ENCODE measurements at places on chromosomes 3 and 15.

- no peak for DNase-seq
These were observed 63.9 kb downstream of the NR2E3 start for GRCh38 chr15:71874245-71874644.

DNA sequence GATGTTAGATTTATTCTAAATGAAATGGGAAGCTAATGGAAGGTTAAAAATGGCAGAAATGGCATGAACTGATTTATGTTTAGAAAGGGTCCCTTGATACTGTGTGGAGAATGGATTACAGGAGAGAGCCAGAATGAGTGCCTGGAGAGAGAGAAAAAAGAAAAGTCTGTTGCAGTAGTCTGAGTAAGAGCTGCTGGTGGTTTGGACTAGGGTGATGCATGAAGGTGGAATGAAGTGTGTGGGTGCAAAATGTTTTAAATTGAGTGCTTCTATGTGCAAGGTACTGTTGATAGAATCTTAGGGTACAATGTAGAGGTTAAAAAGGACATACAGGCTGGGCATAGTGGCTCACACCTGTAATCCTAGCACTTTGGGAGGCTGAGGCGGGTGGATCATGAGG is 11.4 kb upstream of the MGA start:
- DNase-seq, result no peak

DNA sequence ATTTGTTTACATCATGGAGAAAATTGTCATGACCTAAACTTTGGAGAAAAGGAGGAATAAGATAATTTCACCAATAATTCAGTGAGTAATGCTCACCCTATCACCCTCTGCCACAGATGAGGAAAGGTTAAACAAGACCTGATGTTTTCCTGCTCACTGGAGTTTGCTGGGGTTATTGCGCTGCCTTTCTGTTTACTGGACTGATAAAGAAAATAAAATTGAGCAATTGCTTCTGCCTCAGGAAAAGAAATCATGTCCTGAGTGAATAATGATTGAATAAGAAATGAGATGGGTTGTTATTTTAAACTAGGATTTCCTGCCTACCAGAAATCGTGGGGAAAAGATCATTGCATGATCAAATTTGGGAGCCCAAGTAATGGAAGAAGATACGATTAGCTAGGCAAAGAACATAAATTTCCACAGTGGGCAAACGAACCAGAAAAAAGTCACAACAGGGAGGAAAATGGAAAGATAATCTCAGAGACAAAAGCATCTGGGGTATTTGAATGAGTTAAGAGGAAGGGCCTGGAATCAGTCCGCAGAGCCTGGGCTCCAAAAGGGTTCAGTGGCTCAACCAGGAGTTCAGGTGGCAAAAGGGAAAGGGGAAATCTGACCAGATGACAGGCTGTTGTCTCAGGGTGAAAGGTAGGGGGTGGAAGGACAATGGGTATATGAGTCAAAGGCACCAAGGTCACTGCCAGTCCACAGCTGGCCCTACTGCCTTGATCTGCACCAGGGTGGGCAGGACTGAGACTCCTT is 146.8 kb downstream of the FAM43A start:
- no peak for DNase-seq

GRCh38 chr15:27512281-27513001 is 541.5 kb downstream of the GABRG3 start:
- no peak for DNase-seq

DNA sequence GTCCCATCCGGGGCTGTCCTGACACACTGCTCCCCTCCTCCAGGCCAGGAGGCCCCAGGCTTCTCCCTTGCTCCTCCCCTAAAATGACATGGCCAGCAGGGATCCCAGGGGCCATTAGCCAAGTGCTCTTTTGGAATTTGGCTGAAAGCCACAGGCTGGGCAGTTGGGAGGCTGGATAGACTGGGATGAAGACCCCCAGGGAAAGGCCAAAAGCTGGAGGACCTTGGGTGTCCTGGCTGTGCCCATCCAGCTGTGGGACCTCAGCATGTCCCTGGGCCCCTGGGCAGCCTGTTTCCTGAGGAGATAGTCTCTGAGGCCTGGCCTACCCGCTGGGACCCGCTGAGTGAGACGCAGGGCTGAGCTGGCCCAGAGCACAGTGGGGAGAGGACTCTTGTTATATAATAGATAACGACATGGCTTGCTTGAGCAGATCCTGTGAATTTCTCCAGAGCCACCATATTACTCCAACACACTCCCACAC is 5.7 kb upstream of the PDE8A start:
- no peak for DNase-seq

GRCh38 chr3:29892976-29893554 is 612.2 kb downstream of the RBMS3 start:
- no peak for DNase-seq

DNA sequence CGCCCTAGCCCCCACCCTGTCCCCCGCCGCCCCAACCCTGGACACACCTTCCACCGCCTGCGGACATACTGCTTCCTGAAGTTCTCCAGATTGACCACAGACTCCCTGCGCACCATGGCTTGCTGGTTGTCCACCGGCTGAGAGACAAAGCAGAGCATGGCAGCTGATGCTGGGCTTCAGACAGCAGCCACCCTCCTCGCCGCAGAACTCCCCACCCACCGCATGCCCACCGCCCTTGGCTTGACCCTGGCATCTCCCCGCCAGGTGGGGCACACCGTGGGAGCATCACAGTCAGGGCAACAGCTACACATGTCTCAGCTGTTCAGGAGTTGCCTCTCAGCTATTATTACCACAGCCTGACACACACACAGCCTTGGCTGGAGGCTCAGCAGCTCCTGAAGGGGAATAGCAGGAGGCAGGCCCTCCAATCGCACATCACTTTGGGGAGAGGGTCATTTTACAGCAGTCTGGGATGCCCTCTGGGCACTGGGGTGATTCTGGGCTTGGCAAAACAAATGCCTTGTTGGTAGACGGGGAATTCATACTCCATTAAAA is 78.4 kb upstream of the HERC1 start:
- DNase-seq, result no peak

DNA sequence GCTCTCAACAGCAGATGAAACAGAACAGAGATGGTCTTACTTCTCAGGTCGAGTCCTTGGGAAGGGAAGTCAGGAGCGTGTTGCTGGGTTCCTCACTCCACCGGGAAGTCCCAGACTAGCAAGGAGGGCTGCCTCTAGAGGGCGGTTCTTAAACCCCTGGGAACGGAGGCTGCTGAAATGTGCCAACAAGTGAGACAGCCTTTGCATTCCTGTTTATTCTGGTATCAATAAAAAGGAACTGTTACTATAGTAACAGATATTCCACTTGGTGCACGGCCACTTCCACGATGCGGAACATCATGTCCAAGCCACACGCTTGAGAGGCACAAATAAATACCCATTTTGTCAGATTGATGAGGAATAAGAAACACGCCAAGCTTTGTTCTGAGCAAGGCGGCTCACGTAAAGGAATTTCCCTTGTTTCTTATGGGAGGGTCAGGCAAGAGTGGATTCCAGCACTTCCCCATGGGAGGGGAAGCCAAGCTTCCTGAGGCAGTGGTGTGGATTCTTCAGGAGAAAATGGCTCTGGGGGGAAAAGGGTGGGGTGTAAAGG is at the start of gene FAM107A:
FAM107A (minus strand) TSS at position 123 of the 553 bp plus-strand sequence. CDS start 7,531 bp downstream, outside the sequence.
- DNase-seq, result no peak

- no peak for DNase-seq
These were observed 104.5 kb downstream of the LSAMP start for GRCh38 chr3:116340680-116341216.

DNA sequence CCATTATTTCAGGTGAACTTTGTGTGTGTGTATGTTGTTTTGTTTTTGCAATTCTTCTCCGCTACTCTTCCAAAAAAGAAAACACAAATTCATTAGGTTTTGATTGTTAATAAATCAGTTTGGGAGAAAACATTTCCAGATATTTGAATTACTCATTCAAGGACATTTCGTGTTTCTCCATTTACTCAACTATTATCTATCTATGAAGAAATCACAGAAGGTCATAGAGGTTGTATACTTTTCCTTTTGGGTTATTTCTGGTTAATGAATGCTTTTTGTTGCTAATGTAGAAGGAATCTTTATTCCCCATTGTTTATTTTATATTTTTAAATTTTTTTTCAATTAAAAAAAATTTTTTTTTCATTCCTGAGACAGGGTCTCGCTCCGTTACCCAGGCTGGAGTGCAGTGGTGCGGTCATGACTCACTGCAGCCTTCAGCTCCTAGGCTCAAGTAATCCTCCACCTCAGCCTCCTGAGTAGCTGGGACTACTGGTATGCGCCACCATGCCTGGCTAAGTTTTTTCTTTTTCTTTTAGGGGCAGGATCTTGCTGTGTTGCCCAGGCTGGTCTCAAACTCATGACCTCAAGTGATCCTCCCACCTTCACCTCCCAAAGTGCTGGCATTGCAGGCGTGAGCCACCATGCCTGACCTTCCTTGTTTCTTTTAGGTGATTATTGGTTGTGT is 28.4 kb downstream of the IGF1R start:
- DNase-seq, result no peak

GRCh38 chr3:194306109-194306686 is 44.9 kb downstream of the CPN2 start:
- DNase-seq, result peak; percentile 40

DNA sequence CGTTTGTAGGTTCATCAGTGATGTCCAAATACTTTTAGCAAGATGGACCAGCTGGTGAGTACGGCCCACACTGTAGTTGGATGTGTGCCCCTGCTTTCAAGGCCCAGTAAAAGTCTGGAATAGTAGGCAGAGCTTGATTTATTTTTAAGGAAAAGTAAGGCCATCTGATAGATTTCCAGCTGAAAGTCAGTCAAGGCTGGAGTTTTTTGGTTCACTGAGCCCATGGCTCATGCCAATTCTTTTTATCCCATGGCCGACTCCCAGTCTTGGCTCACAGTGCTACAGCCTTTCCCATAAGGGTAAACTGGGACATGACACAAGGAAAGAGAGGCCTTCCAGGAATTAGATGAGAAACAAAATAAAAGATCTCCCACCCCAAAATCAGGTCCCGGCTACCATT is 13.5 kb downstream of the CCDC80 start:
- no peak for DNase-seq

- DNase-seq, result no peak
These were observed 87.8 kb downstream of the WNT7A start for GRCh38 chr3:13792051-13792490.

GRCh38 chr3:32198714-32199113 is 39.8 kb upstream of the CMTM8 start:
- DNase-seq, result no peak
